ENCODE measurements at places on chromosomes 1 and 21. TPM values are rescaled to one million over a fixed set of nuclear protein-coding genes. Genes with fewer than 3 reads are reported as not detected.

Gene SORT1
- polyA plus RNA-seq, result 58.5 TPM

Gene MFSD2A
- polyA plus RNA-seq, result 2.7 TPM

Gene SLFNL1
- polyA plus RNA-seq, result 0.58 TPM

Gene HCRTR1
- polyA plus RNA-seq, result 0.31 TPM

Gene PCBP3
- polyA plus RNA-seq, result 1.9 TPM

Gene ODR4
- polyA plus RNA-seq, result 25.4 TPM

Gene F13B
- polyA plus RNA-seq, result not detected

Gene C4BPA
- 0.56 TPM for polyA plus RNA-seq

Gene OR10Z1
- polyA plus RNA-seq, result 0.04 TPM

Gene CRYBG2
- 0.61 TPM for polyA plus RNA-seq

Gene ZYG11B
- polyA plus RNA-seq, result 26.2 TPM

Gene PKLR
- polyA plus RNA-seq, result 11.8 TPM

Gene HSD3B1
- polyA plus RNA-seq, result 0.49 TPM

Gene E2F2
- 4.8 TPM for polyA plus RNA-seq

Gene GRIK1
- polyA plus RNA-seq, result 2.0 TPM

Gene CLDN14
- 5.1 TPM for polyA plus RNA-seq

DNA sequence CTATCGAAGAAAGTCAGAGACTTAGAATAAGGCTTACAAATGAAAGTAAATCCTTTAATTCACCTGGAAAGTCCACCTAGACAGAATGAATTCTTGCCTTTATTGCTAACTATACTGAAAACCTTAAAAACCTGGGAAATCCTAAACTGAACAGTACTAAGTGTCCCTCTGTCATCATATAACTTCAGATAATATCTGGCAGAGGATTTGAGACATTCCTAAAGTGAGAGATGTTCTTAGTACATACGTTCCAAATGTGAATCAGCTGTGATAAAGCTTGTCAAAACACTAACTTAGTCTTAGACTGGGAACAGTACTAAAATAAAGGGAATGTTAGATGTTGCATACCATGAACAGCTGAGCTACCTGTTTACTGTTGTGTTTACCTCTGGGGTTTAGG, 121.7 kb downstream of the TNFSF18 start:
- DNase-seq, result no peak

- DNase-seq, result no peak
Observed at GRCh38 chr1:100972185-100972584, 53.4 kb downstream of the DPH5 start.

GRCh38 chr21:42650441-42651421, 2.7 kb upstream of the PDE9A start:
- DNase-seq, result no peak

GRCh38 chr1:66613187-66613586, 79.2 kb downstream of the SGIP1 start:
- no peak for DNase-seq

DNA sequence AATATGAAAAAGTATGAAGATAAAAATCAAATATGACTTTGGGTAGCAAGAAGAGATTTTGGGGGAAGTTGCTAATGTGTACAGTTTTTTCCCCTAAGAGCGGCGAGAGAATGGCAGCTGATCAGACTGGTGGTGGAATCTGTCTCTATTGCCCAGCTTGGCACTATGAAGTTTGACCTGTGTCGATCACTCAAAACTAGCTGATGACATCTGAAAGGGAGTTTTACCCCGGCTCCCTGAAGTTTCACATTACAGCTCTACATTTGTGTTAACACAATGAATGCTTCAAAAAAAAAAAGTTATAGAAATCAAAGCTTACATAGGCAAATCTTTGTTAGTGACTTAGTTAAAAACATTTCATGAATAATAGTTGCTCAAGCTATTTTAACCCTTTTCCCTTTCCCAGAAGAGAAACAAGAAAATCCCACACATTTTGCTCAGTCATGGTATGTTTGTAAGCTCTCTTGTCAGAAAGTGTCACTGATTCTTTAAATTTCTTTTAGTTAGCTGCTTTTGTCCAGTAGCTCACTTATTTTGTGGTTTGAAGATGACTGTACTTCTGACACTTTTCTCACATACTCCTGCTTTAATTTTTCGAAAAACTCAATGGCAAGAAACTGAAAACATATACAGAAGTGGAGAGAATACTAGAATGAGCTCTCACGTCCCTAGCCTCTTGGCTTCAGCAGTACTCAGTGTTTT, 41.3 kb downstream of the DYRK1A start:
- DNase-seq, result no peak

- DNase-seq, result no peak
Observed at GRCh38 chr1:12172042-12172851, 5.5 kb downstream of the TNFRSF1B start.

- DNase-seq, result no peak
Observed at GRCh38 chr1:44786138-44786840, 1.7 kb downstream of the BEST4 start.

DNA sequence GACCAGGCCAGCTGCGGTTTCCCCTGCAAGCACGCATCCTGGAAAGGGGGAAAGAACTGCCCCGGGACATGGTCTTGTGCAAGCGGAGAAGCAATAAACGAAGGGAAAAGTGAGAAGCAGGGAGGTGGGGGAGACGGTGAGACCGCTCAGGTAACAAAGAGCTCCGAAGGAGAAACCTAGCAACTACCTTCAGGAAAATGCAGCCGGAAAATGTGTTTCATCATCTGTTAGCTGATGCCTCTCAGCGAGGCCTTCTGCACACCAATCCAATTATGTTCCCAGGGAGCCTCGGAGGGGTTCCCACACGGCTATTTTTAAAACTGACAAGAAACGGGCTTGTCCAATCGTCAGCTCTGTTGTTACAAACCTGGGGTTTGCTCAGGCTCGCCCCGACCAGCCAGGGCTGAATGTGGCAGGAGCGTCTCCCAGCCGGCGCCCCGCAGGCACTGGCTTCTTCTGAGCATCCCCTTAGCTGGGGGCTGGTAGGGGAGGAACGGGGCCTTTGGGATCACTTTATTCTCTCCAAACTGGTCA, 3.4 kb downstream of the RIPK4 start:
- DNase-seq, result no peak

- no peak for DNase-seq
Observed at GRCh38 chr1:184980726-184981125, 6.4 kb upstream of the NIBAN1 start.

- DNase-seq, result no peak
Observed at GRCh38 chr1:93707956-93708355, 26.3 kb upstream of the BCAR3 start.

- no peak for DNase-seq
Observed at GRCh38 chr21:25878344-25878743, 143.6 kb downstream of the GABPA start.

- DNase-seq, result no peak
Observed at GRCh38 chr1:100323419-100324106, 28.7 kb upstream of the CDC14A start.

- DNase-seq, result no peak
Observed at GRCh38 chr1:226004396-226004795, 5.3 kb upstream of the SDE2 start.

- DNase-seq, result no peak
Observed at GRCh38 chr1:232403017-232403714, 226.8 kb downstream of the SIPA1L2 start.

GRCh38 chr1:203513585-203514031, 19.7 kb downstream of the OPTC start:
- DNase-seq, result no peak

- peak; percentile 89 for DNase-seq
Observed at GRCh38 chr1:234533975-234534876, 55.2 kb upstream of the TARBP1 start.

DNA sequence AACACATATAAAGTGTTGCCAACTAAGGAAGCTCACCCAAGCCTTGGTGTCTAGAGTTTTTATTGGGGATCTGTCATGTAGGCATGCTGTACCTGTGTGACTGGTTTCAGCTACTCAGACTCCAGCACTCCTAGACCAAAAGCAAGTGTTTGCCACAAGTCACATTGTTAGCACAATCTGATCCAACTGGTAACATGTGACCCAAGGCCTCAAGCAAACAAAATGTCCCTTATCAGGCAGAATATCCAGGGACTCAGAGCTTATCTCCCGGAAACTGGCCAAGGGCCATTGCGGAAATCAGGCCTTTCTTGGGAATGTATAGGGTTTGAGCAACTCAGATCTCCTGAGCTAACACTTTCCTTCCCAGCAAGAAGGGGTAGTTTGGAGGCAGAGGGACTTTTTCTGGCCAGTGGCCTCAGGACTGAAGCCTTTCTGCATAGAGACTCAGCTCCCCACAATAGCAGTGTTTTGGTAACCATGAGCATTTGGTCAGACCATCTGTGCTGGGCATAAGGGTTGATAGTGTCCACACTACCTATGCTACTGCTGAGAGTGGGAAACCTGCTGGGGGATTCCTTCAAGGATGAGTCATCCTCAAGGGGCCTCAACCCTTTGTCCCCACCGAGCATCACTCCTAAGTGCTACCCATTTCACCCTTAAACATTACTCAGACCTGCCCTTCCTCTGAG, 29.6 kb downstream of the NHLH2 start:
- no peak for DNase-seq

GRCh38 chr1:95012389-95012788, 60.4 kb downstream of the ALG14 start:
- DNase-seq, result no peak

GRCh38 chr1:63804829-63805484, 31.1 kb downstream of the ROR1 start:
- no peak for DNase-seq

- no peak for DNase-seq
Observed at GRCh38 chr1:29202053-29202452, 20.4 kb upstream of the SRSF4 start.

GRCh38 chr1:200415227-200415626, 5.4 kb upstream of the ZNF281 start:
- DNase-seq, result no peak

GRCh38 chr1:211654838-211655787, 20.3 kb downstream of the NEK2 start:
- DNase-seq, result peak; percentile 84

GRCh38 chr1:67840449-67840848, 7.2 kb upstream of the GNG12 start:
- DNase-seq, result peak; percentile 45

- DNase-seq, result no peak
Observed at GRCh38 chr1:155081472-155082300, 3.0 kb downstream of the EFNA3 start.

DNA sequence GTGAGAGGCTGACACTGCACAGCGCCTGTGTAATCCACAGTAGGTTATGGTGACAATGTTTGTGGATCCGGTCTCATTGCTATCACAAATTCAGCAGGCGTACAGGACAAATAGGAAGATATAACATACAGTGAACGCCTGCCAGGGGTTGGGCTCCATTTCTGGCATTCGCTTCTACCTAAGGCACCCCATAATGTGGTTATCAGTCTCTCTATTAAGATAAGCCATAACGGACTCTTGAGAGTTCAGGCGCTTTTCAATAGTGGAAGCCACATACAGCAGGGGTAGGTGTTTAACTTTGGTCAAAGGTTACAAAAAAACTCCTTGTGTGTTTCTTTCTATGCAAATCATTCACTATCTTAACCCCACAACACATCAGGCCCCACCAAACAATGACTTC, 72.8 kb downstream of the SIPA1L2 start:
- no peak for DNase-seq

DNA sequence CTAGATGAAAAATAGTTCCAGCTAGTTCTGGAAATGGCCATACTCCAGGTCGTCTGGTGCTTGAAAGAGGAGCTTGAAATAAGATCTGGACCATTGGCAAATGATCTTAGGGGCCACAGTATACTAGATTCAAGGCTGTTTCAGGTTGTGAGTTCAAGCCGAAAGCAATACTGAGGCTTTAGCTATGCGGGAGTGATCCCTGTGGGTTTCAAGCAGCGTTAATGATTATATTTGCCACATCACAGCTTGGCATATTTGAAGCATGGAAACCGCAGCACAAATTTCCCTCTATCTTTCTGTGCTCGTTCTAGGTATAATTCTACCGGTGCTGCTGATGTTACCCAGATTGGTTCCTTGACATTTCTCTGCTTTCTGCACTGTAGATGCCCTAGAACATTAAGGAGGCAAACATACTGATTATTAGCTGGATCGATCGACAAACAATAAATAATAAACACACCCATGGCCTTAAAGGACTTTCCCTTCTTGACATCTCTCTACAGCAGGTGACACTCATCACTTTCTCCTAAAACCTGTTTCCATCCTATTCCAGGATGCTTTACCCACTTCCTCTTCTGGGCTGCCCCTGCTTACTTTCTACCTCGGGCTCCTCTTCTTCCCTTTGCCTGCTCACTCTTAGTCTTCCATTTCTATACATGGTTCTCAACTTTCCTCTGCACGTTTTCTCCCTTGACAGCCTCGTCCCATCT, 40.6 kb upstream of the LYST start:
- DNase-seq, result no peak

DNA sequence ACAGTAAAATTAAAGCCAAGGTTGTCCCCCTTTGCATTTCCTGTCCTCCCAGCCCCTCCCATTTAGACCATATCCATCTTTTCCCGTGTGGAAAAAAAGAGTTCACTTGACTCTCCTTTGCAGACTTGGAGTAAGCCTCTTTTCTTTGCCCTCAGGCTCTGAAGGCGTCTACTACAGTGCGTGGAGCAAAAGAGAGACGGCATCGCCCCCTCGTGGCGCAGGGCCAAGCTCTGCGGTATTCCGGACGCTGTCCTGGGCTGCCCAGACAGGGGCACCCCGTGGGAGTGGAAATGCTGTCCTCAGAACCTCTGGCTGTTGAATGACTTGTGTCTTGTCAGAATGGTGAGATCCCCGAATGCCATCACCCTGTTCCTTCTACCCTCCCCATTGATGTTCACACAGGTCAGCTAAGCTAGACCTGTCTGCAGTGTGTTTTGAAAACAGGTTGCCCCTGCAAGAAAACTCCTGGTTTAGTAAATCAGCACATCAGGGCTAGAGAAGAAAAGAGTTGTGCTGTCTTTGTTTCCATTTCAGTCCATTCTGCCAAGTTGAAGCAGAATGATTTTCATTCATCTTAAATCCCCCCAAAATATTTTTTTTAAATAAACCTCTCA, 12.3 kb upstream of the GJA8 start:
- peak; percentile 70 for DNase-seq

- no peak for DNase-seq
Observed at GRCh38 chr1:116738673-116739370, 15.4 kb upstream of the CD2 start.
